ENCODE measurements at places on chromosomes 16 and 17. TPM values are rescaled to one million over a fixed set of nuclear protein-coding genes. Genes with fewer than 3 reads are reported as not detected.

DNA sequence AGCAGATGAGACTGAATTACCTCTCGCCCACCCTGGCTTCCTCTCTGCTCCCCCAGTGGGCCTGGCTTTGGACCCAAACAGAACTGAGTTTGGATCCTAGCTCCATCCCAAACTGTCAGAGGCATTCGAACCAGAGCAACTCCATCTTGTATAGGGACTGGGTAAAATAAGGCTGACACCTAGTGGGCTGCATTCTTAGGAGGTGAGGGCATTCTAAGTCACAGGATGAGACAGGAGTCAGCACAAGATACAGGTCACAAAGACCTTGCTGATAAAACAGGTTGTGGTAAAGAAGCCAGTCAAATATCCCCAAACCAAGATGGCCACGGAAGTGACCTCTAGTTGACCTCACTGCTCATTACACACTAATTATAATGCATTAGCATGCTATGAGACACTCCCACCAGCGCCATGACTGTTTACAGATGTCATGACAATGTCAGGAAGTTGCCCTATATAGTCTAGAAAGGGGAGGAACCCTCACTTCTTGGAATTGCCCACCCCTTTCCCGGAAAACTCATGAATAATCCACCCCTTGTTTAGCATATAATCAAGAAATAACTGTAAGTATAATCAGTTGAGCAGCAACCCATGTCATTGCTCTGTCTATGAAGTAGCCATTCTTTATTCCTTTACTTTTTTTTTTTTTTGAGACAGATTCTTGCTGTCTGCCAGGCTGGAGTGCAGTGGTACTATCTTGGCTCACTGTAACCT, 44.4 kb downstream of the LYRM1 start:
- no peak for DNase-seq

GRCh38 chr16:53341792-53342191, 92.5 kb upstream of the RBL2 start:
- DNase-seq, result no peak

TMEM92 gene
- polyA plus RNA-seq, result 2.8 TPM

- DNase-seq, result no peak
Observed at GRCh38 chr16:59665618-59666220, 931.6 kb upstream of the GOT2 start.

RSKR gene
- 8.5 TPM for polyA plus RNA-seq

- no peak for DNase-seq
Observed at GRCh38 chr17:13806092-13806491, 204.4 kb upstream of the HS3ST3A1 start.

Data from right renal cortex interstitium (tissue), 3 donors.